Stimulated activated CD8-positive, alpha-beta memory T cell treated with anti-CD3 and anti-CD28 coated beads, Interleukin-4, amount 100 ng/mL, for 4 hours (primary cell): ENCODE measurements at places on chromosomes 16 and 17.
A peak's percentile ranks its signal among the peaks of the same experiment; 100 is the strongest.

GRCh38 chr17:2266865-2267228 lies 36.7 kb downstream of the SMG6 start:
- DNase-seq: no peak

DNA sequence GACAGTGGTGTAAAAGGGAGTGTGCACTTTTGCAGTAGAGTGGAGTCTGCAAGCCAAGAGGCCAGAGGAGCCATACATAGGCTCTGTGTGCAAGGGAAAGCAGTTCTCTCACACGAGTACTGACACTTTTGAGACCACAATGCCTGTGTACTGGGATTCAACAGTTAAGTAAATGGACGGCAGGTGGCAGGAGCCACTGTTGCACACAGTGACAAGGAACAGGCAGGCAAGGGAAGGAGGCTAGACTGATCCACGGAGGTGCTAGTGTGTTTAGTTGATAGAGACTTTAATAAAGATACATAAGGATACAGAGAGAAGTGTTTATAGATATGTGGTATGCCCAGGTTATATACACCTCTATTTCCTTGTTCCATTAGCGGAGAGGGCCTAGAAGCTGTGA lies 67.0 kb downstream of the MPRIP start:
- no peak for DNase-seq

- no peak for DNase-seq
Observed at GRCh38 chr16:50974438-50975036, 176.5 kb downstream of the SALL1 start.

- peak; percentile 37 for DNase-seq
Observed at GRCh38 chr17:60142872-60143499, 6.8 kb upstream of the CA4 start.

- no peak for DNase-seq
Observed at GRCh38 chr17:82566129-82566960, 46.8 kb downstream of the FOXK2 start.

DNA sequence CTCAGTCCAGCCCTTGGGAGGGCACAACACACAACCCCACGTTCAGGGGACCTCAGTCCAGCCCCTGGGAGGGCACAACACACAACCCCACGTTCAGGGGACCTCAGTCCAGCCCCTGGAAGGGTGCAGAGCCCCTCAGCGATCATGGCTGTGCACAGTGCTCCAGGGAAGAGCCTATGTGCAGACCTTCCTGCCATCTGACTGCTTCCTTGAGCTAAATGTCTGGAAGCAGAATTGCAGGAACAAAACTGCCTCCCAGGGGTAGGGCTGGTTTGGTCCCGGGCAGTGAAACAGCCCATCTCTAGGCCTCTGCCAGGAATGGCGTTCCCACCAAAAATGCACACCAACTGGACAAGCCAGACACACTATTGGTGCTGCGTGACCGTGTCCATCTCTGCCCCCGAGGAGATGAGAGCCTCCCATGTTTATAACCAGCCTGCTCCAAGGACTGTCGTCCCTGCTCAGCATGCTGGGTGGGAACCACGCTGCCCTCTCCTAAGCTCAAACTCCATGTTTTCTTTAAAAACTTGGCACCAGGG lies 44.0 kb downstream of the ZNF276 start:
- DNase-seq: no peak

- no peak for DNase-seq
Observed at GRCh38 chr17:29614349-29615047, 8.2 kb downstream of the CORO6 start.

GRCh38 chr17:67546578-67547527 lies 169.8 kb downstream of the PITPNC1 start:
- DNase-seq: no peak

DNA sequence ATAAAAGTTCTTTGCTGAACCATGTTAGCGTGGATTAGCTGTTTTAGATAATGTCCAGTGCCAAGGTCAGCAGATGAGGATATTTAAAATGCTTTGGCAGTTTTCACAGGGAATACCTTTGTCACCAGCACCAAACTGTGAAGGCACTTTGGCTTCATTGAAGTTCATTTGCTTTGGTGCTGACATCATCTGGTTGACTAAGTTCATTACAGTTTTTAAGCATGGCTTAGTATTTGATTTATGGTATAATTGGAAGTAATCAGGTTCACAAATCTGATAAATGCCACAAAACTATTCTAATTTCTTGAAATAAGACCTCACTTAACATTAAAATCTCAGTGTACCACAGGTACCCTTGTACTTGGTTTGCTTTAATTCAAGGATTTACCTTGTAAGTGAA lies 4.3 kb downstream of the GID4 start:
- no peak for DNase-seq

DNA sequence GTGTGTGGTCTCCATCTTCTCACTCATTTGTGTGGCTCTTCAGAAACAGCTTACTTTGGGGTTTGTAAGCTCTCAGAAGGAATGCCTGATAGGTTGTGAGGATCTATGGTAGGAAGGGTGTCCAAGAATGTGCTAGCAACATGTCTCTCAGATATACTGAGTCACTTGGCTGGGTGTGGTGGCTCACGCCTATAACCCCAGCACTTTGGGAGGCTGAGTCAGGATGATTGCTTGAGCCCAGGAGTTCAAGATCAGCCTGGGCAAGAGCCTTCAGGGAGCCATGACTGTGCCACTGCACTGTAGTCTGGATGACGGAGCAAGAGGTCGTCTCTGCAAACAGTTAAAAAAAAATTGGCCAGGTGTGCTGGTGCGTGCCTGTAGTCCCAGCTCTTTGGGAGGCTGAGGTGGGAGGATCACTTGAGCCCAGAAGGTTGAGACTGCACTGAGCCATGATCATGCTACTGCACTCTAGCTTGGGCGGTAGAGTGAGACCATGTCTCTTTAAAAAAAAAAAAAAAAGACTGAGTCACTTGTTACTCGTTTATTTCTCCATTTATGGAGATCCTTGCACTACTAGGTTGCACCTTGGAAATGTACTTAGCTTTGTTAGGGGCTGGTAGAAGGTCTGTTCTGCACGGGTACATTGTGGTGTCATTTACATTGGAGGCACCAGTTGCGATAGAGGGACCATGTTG lies 232.0 kb downstream of the SNX29 start:
- no peak for DNase-seq

GRCh38 chr17:59465949-59466307 lies 99.5 kb upstream of the DHX40 start:
- no peak for DNase-seq

- no peak for DNase-seq
Observed at GRCh38 chr17:44221084-44221861, 1.8 kb upstream of the UBTF start.

DNA sequence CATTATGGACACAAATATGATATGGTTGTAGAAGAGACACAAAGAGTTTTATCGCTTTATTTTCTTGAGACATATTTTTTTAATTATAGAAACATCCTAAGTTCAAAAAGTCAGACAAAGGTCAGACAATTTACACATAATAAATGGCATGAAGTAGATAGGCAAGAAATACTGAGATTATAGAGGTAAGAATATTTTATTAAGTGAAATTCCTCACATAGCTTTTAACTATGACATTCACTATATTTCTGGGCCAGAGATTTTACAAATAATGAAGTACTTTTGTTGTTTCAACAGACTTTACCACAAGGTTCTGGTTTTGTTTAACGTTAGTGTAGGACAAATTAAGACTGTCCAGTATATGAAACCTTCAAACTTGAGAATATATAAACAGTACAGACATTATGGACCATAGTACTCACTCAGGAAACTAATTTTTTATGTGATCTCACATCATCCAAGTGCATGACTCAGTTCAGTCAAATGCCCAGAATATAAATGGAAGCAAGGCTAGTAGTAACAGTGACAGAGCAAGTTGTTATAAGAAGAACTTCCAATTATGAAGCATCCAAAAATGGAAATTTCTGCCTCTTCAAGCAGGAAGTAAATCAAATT lies 394.8 kb downstream of the KCNJ2 start:
- no peak for DNase-seq

DNA sequence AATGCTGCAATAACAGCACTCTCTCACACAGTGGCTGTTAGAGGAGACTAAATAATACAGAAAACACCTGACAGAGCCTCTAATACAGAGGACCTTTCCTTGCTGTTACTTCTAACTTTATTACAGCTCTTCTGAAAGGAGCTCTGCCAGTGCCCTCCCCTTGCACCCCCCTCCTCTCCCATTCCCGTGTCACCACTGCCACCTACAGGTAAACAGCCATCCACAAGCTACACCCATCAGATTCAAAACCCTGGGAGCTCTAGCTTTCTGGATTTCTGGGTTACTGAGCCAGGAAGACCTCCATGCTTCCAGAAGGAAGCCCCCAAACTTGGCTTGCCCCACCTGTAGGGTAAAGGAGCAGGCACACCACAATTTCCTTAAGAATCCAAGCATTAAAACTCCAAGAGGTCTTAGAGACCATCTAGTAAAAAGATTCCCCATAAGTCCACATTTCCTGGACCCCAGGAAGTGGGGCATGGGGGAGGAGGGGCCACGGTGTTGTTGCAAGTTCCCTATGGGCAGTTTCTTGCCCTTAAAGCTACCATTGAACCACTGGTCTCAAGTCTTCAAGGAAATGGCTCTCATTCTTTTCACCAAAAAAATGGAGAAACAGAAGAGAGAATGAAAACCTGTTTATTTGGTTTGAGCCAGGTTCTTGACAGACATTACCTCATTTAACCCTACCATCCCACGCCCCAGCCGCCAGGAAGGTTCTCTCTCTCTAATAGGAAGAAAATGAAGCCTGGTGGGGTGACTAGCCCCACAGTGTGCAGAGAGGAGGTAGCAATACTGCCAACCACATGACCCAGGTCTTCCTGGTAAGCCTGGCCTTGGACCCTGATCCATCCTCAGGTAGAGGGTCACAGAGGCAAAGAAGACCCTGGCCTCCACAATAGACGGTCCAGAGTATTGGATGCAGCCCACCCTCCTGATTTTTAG lies 52.8 kb downstream of the TOM1L2 start:
- peak; percentile 27 for DNase-seq

DNA sequence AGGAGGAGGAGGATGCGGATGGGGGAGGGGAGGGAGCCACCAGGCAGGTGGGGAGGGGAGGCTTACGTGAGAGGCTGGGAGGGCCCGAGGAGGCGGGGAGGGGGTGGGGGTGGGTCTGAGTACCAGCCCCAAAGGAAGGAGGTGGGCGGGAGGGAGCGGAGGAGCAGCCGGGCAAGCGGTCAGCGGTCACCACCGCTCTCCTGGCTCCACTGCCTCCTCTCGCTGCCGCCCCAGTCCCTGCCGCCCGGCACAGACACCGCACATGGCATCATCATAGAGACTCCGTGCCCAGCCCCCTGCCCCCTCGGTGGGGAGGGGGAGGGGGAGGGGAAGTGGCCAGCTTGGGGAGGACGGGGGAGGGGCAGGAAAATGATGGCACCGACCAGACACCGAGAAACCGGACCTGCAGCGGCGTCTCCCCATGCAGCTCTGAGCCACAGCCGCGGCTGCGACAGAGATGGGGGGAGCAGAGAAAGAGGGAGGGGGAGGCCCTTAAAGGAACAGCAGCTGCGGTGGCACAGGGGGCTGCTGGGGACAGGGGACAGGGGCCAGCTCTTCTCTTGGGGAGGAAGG lies at the start of gene TLCD3B:
TSS of gene TLCD3B (minus strand) at position 431 of the 573 bp plus-strand sequence. CDS start 744 bp downstream, outside the sequence.
- no peak for DNase-seq

DNA sequence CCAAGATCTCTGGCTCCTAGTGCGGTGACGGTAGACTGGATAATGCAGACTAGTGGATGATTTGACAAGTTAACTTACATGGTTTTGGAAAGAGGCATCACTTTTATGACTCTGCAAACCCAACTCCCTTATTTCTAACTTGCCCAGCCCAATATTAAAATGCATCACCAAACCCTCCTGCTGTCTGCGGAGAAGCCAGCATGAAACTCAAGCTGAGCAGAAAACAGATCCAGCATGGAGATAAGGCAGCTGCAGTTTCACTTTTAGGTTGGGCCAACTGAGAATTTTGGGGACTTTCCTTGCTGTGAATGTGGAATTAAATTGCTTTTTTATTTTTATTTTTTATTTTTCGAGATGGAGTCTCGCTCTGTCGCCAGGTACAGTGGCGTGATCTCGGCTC lies 27.8 kb downstream of the CDH1 start:
- no peak for DNase-seq

DNA sequence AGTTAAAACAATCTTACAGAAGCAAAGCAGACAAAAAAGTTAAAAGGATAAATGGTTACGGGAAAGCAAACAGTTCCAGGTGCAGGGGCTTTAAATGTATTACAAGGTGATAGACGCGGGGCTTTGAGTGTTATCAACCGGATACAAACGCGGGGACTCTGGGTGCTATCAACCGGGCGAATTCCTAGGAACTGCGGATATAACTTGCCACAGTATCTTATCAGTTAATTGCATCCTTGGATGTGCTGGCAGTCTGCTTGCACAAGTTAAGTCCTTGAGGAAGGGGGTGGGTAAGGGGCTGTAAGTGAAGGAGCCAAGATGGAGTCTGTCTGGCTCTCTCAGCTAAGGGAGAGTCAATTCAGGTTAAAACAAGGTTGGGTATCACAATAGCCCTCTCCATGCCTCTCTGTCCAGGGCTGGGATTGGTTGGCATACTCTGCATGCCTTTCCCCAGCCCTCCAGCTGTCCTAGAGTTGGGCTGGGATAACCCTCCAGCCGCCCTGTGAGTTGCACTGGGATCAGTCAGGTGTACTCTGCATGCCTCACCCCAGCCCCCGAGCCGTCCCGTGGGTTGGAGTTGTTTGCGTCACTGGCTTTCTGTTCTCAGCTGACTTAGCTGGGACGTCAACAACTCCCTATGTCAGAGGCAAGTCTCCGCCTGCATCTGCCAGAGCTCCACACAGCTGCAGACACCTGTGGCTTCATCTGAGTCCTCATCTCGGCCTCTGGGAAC lies 40.9 kb downstream of the TMEM235 start:
- no peak for DNase-seq

- DNase-seq: no peak
Observed at GRCh38 chr16:73717266-73717974, 579.2 kb upstream of the PSMD7 start.

GRCh38 chr17:8719291-8720246 lies 25.1 kb downstream of the CCDC42 start:
- no peak for DNase-seq

DNA sequence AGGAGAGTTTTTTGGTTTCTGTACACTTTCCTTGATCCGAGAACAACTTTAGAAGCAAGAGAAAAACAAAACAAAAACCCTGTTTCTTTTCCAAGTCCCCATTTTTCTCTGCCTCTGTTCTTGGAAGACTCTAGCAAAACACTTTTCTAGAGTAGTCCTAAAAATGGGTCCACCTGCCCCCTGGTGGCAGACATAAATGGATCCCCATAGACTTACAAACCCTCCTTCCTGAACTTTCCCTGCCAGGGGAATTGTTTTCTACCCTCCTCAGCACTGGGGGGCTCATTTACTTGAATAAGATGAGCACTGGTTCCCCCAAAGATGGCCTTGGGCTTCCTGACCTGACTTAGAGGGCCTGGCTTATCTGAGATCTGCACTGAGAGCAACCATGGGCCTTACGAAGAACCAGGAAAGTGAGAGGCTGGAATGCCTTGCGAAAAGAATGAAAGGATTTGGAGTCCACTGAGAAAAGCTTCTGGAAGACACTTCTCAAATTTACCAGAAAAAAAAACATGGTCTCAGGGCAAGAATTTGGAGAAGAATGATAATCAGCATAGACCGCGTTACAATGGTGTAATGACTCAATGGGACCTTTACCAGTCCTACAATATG lies 48.0 kb upstream of the CDYL2 start:
- no peak for DNase-seq

GRCh38 chr17:34609210-34609609 lies 29.8 kb downstream of the TMEM132E start:
- no peak for DNase-seq
